Activated naive CD8-positive, alpha-beta T cell treated with anti-CD3 and anti-CD28 coated beads, Interleukin-2, amount 50 U/mL, for 16 hours (primary cell): ENCODE measurements at places on chromosomes 1 and 21.

DNA sequence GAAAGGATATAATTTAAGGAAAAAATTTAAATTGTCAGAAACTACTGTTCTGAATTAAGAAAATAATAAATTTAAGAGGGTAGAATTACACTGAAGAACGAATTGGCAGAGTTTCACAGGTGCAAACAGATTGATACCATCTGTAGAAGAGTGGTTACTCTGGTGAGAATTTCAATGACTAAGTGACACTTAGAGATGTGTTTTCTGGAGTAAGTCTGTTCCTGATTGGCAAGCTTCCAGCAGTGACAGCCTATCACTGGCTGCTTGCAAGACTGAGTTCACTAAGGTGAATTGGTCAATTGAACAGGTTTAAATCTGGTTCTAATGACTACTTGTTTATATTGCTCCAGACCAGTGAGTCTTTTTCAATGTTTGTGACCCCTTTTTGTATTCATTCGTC, 838.2 kb upstream of the RGS18 start:
- DNase-seq = no peak

- no peak for DNase-seq
These were observed 5.7 kb upstream of the PLPP3 start for GRCh38 chr1:56584910-56585528.

GRCh38 chr1:197744979-197745378, 30.3 kb downstream of the DENND1B start:
- DNase-seq = no peak

GRCh38 chr1:154848983-154849382, 21.1 kb downstream of the KCNN3 start:
- no peak for DNase-seq

DNA sequence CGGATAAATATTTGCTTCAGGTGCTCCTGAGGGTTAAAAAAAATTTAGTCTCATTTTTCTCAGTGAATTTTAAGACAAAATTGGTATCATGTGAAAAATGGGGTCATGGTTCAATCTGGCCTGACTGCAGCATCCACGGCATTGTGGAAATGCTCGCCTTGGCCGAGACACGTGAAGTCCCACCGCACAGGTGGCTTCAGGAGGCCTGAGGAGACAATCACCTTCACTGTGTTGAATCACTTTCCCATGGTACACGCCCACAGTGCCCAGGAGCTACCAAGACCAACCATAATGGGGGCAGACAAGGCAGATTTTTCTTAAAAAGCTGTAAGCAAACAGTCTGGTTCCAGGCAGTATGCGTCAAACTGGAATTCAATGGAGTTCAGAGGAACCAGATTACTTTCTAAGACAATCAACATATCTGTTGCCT, 11.0 kb upstream of the CPLANE2 start:
- DNase-seq = no peak
